A549 treated with DMSO at 1 μM for 4 hours (cell line): ENCODE measurements at places on chromosomes 1 and 21. TPM values are rescaled to one million over a fixed set of nuclear protein-coding genes. Genes with fewer than 3 reads are reported as not detected.

SH3BGRL3 gene
- total RNA-seq, result 113 to 158 TPM (median 154 TPM) in 5 replicates

CACNA1E gene
- total RNA-seq, result 0.01 TPM in 1 of 5 replicates, not detected in the others

OR10T2 gene
- total RNA-seq, result not detected in 5 replicates

C1orf185 gene
- not detected in 5 replicates for total RNA-seq

TRAF5 gene
- 7.2 to 8.9 TPM (median 7.4 TPM) in 5 replicates for total RNA-seq

SPRR3 gene
- total RNA-seq, result not detected in 5 replicates

S100A8 gene
- not detected in 5 replicates for total RNA-seq

CD160 gene
- not detected in 5 replicates for total RNA-seq

OR2T11 gene
- total RNA-seq, result not detected in 5 replicates

CD5L gene
- total RNA-seq, result not detected in 5 replicates

RGS7 gene
- 0.03 to 0.10 TPM (median 0.06 TPM) in 3 of 5 replicates, not detected in the others for total RNA-seq

HRNR gene
- not detected in 5 replicates for total RNA-seq

CCDC17 gene
- total RNA-seq, result 0.35 to 0.68 TPM (median 0.49 TPM) in 5 replicates

APCS gene
- not detected in 5 replicates for total RNA-seq

YBX1 gene
- total RNA-seq, result 733 to 810 TPM (median 766 TPM) in 5 replicates

DCST1 gene
- not detected in 5 replicates for total RNA-seq

FCAMR gene
- 0.08 TPM in 1 of 5 replicates, not detected in the others for total RNA-seq

BACE2 gene
- total RNA-seq, result 20.2 to 24.4 TPM (median 22.5 TPM) in 5 replicates

GPR25 gene
- total RNA-seq, result 0.11 TPM in 1 of 5 replicates, not detected in the others

ALPL gene
- total RNA-seq, result 0.19 to 0.47 TPM (median 0.31 TPM) in 5 replicates

LMNA gene
- 658 to 735 TPM (median 680 TPM) in 5 replicates for total RNA-seq

RCC1 gene
- total RNA-seq, result 77.8 to 91.2 TPM (median 79.6 TPM) in 5 replicates

TLR5 gene
- 0.05 to 0.45 TPM (median 0.18 TPM) in 4 of 5 replicates, not detected in the other for total RNA-seq

CCDC27 gene
- total RNA-seq, result not detected in 5 replicates

FBXO42 gene
- total RNA-seq, result 9.0 to 10.3 TPM (median 9.2 TPM) in 5 replicates

EPHB2 gene
- total RNA-seq, result 47.0 to 65.1 TPM (median 55.2 TPM) in 5 replicates

VCAM1 gene
- total RNA-seq, result 0.03 to 0.05 TPM (median 0.05 TPM) in 3 of 5 replicates, not detected in the others

B3GALT5 gene
- total RNA-seq, result 0.27 to 0.39 TPM (median 0.34 TPM) in 5 replicates

BCAS2 gene
- 26.3 to 31.4 TPM (median 30.4 TPM) in 5 replicates for total RNA-seq

AMPD1 gene
- total RNA-seq, result not detected in 5 replicates

TMOD4 gene
- total RNA-seq, result 0.25 to 0.44 TPM (median 0.33 TPM) in 4 of 5 replicates, not detected in the other

ZMYND12 gene
- 0.17 to 0.53 TPM (median 0.44 TPM) in 5 replicates for total RNA-seq

FNDC5 gene
- total RNA-seq, result 0.38 to 0.75 TPM (median 0.53 TPM) in 5 replicates

RAB42 gene
- total RNA-seq, result 1.5 to 2.4 TPM (median 2.1 TPM) in 5 replicates

AMY2A gene
- total RNA-seq, result not detected in 5 replicates
